ENCODE measurements at places on chromosomes 2 and 18.
A peak's percentile ranks its signal among the peaks of the same experiment; 100 is the strongest.

GRCh38 chr2:30978044-30978443 is 160.2 kb downstream of the GALNT14 start:
- no peak for DNase-seq

DNA sequence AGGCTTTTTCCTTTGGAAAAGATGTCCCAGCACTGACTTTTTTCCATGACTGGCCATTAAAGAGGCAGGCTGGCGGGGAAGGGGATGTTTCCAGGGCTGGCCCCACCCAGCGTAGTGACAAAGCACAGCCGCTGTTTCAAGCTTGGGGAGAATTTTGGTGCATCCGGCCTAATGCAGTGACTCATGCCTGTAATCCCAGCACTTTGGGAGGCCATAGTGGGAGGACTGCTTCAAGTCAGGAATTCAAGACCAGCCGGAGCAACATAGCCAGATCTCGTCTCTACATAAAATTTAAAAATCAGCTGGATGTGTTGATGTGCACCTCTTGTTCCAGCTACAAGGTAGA is 78.0 kb upstream of the SH3BP4 start:
- no peak for DNase-seq

GRCh38 chr18:35623255-35623654 is 41.7 kb downstream of the GALNT1 start:
- DNase-seq = no peak

- DNase-seq = peak; percentile 30
Measured at GRCh38 chr2:138329591-138329990, 172.0 kb upstream of the SPOPL start.

GRCh38 chr2:9545502-9545901 is 10.1 kb downstream of the ADAM17 start:
- DNase-seq = no peak

DNA sequence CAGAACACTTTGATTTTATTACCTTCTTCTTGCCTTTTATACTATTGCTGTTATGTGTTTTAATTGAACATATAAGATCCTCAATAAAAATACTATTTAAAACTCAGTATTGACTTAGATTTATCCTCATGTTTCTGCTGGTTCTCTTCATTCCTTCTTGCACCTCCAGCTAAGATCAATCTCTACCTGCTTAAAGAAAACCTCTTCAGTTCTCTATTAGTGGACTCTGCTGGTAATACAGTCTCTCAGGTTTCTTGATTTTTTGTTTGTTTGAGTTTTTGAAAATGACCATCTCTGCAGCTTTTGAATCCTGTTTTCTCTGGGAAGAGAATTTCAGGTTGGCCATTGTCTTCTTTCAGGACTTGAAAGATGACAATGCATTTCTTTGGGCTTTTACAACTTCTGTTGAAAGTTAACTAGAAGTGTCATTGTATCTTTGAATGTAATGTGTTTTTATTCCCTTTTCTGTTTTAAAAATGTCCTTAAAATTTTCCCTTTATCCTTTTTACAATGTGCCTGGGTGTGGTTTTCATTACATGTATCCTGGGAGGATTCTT is 29.8 kb upstream of the TMEM131 start:
- DNase-seq = no peak

DNA sequence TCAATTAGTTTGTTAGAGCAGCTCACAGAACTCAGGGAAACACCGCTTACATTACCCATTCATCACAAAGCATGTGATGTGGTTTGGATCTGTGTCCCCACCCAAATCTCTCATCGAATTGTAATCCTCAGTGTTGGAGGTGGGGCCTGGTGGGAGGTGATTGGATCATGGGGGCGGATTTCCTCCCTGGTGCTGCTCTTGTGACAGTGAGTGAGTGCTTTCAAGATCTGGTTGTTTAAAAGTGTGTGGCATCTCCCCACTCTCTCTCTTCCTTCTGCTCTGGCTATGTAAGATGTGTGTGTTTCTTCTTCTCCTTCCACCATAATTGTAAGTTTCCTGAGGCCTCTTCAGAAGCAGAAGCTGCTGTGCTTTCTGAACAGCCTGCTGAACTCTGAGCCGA is 63.5 kb upstream of the AGPS start:
- DNase-seq = no peak

- DNase-seq = no peak
Measured at GRCh38 chr2:120220756-120221155, 2.4 kb downstream of the TMEM185B start.

- DNase-seq = no peak
Measured at GRCh38 chr18:49866680-49867079, 53.3 kb upstream of the ACAA2 start.

GRCh38 chr2:103161456-103162289 is 399.8 kb downstream of the TMEM182 start:
- DNase-seq = peak; percentile 18

DNA sequence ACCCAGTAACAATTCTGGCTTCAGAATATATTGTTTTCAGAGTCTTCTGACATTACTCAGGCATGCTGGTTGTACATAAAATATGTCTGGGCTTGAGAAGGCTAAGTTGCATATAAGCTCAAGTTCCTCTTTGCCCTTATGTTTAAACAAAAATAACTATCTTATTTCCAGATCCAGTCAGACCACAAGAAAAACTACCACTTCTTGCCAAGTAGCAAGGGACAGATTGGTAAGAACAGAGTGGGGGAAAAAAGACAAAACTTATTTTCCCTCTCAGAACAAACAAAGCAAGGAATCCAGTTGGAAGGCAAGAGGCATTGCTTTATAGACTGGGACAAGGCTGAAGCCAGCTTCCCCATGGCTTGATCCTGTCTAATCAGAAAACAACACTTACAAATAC is 1036.7 kb upstream of the CELF4 start:
- DNase-seq = no peak

DNA sequence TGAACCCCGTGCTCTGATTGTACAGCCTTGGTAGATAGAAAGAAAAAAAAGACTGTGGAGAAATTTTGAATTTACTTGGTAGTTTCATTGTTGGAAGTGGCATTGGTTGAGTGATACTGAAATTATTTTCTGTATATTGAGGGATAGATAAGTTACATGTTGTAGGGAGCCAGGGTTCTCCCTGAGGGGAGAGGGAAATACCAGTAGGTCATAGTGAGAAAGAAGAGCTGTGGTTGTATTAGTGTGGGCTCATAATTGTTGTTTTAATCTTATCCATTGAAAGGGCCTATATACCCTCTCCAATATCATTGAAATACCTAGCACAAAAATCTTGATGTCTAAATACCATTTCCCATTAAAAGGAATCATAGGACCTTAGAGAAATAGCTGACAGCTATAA is 16.9 kb upstream of the RAB31 start:
- no peak for DNase-seq

GRCh38 chr2:26511466-26511865 is 33.5 kb upstream of the OTOF start:
- DNase-seq = no peak

GRCh38 chr2:228798458-228799207 is 472.5 kb downstream of the PID1 start:
- DNase-seq = no peak

DNA sequence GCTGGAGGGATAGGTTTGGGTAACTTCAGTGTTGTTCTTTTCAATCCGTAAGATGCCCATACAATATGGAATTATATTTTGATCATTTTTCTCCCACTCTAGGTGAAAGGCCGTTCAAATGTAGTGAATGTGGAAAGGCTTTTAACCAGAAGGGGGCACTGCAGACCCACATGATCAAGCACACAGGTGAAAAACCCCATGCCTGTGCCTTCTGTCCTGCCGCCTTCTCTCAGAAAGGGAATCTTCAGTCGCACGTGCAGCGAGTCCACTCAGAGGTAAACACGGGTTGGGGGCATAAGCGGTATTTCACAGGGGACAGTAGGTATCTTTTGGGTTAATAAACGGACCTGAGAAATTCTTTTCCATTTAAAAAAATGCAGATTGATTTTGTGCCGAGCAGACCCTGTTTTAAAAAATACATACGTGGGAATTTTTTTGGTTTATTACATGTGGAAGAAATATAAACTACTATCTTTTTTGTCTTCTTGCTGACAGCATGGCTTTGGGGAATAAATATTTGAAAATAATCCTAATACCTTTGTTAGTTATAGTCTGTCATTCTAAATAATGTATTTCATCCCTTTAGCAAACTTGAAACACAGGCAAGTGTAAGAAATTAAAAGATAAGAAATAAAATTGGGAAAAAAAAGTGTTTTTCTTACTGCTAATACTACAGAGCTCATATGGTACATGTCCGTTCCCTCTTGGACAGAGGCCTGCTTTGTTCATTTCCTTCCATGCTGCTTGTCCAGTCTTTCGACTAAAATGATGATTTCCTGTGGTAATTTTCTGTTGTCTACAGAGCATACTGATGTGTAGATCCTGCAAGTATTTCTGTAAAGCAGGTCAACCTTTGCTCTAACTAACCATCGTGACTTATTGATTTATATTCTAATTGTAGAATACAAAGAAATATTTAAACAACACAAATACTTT is 53.3 kb downstream of the ZNF236 start:
- peak; percentile 37 for DNase-seq

DNA sequence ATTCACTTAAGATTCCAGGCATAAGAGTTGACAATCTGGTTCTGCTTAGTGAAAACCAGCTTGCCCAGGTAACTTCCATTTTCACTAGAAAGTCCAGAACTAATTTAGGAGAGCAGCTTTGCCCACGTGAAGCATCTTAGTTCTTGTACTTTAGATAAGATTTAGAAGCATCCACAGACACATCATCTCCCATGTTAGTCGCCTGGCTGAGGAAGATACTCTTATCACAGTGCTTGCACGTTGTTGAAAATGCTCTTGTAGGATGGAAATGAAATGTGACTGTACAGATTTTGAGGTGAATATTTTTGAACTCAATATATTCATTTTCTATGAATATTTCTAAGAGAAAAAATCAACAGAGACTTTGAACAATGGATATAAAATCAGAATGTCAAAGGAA is 159.7 kb downstream of the SOCS6 start:
- no peak for DNase-seq

GRCh38 chr2:186605041-186605440 is 15.2 kb downstream of the ITGAV start:
- DNase-seq = no peak

- DNase-seq = no peak
Measured at GRCh38 chr2:141856215-141856919, 274.4 kb downstream of the LRP1B start.

Data from HAP-1 (cell line).